Activated naive CD8-positive, alpha-beta T cell treated with anti-CD3 and anti-CD28 coated beads, Interleukin-2, amount 50 U/mL, for 24 hours (primary cell): ENCODE measurements at places on chromosomes 1 and 21.

DNA sequence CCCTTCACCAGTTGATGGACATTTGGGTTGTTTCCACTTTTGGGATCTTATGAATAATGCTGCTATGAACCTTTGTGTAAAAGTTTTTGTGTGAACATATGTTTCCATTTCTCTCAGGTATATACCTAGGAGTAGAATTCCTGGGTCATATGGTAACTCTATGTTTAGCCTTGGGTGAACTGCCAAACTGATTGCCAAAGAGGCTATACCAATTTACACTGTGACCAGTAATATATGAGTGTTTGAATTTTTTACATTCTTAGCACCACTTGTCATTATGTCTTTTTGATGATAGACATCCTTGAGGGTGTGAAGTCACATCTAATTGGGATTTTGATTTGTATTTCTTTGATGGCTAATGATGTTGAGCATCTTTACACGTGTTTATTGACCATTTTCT, 290.1 kb downstream of the DUSP10 start:
- no peak for DNase-seq

- no peak for DNase-seq
These were observed 582.2 kb upstream of the ADGRL4 start for GRCh38 chr1:79588719-79589118.

GRCh38 chr1:192907545-192908243, 98.9 kb downstream of the RGS2 start:
- no peak for DNase-seq

- peak; percentile 7 for DNase-seq
These were observed 27.5 kb upstream of the TCEA3 start for GRCh38 chr1:23452011-23452411.

DNA sequence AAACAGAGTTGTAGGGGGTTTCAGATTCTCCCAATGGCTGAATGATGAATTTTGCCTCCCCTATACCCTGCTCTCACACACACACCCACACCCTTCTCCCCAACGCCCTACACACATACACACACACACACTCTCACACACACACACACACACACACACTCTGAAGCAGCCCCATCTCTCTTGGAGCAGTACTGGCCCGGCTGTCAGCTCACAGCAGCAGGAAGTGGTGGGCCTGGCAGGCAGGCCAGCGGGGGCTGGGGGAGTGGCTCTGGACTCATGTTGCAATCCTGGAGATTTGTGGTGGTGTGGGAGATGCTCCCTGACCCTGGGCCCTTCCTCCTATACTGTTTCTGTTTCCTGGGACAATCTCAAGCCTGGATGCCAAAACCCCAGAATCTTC, 2.2 kb downstream of the IKBKE start:
- peak; percentile 46 for DNase-seq

DNA sequence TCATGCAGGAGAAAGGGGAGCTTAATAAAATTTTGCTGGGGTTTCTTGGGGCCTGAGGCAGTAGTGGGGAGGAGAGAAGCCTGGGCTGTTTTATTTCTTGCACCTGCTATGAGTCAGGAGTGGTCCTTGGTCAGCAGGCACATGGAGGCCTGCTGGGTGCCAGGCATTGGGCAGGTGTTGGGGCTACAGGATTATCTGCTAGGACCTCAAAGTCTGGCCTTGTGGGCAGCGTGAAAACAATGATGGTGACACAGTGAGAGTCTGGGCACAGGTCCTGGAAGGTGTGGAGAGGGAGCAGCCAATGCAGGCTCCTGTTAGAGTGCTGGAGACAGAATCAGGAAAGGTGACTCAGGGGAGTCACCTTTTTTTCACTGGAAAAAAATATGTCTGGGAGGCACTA, 17.2 kb downstream of the ROR1 start:
- DNase-seq: no peak

DNA sequence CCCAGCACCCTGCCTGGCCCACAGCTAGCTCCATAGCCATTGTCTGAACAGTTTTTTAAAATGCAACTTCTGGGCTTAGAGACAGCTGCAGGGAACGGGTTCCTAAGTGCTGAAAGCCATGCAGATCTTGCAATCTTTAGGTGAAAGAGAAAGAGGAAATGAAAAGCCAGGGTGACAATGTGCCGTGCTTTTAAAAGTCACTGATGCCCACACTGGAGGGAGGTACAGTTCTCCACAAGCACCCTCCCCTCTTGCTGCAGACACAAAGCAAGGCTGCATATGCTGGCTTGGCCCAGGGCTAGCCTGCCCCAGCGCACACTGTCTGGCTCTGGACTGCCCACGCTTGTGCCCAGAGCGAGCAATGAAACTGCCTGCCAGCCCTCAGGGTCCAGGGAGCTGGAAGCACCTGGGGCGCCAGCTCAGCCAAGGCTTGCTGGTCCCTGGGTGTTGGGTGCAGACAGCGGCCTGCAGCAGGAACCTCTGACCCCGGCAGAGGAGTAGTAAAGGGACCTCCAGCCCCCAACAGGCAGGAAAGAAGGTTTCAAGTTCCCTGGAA, 70.4 kb downstream of the AJAP1 start:
- no peak for DNase-seq

DNA sequence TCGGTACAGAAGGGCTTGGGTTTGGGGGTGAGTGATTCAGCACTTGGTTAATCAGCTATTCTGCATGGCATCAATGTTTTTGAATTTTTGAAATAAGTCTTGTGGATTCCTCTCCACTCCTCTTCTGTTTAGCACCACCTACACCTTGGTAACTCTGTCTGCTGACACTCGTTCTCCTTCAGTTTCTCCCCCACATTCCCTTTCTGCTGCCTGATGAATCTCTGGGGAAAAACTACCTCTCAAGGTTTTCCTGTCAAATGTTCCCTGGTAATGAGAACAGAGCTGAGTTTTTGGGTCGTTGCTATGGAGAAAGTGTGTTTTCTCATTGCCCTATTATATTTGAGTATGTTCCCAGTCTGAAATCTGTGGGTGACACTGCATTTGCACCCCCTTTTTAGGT, 108.2 kb downstream of the GABPA start:
- DNase-seq: no peak

- DNase-seq: no peak
These were observed 603.4 kb downstream of the PTPRU start for GRCh38 chr1:29839726-29840125.

DNA sequence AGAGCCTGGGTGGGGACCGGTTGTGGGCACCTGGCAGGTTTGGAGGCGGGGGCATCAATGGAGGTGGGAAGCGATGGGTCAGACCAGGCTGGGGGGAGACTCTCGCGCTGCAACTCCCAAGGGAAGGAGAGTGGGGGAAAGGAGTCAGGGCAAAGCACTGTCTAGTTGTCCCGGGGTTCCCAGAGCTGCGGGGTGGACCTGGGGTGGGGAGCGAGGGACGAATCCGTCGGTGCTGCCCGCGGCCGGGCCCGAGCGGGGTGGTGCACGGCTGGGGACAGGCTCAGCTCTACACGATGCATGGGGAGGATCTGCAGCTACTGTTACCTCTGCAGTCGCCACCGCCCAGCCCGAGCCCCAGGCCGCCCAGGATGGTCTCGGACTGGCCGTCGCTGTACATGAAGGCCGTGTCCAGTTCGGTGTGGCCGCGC, 427 bp downstream of the AKR7A2 start:
- peak; percentile 27 for DNase-seq

- no peak for DNase-seq
These were observed 6.2 kb downstream of the TGFBR3 start for GRCh38 chr1:91879733-91880132.

GRCh38 chr1:103171041-103171590, 62.8 kb upstream of the COL11A1 start:
- DNase-seq: no peak

DNA sequence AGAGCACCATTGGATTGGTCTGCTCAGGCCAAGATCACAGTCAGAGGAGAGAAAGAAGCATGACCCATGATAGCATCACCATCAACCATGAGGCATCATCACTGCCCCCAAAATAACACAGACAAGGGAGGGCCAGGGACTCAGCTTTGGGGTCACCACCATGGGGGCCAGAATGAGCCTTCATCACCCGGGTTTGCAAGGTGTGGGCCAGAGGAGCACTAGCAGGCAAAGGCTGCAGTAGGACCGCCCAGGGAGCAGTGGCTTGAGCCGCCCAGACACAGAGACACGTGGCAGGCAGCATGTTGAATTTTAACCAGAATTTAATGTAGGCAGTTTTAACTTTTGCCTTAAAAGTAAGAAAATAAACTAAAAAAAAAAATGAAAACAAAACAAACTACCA, 53.7 kb upstream of the TMPRSS2 start:
- DNase-seq: no peak

GRCh38 chr1:75616436-75617433, 5.8 kb upstream of the SLC44A5 start:
- DNase-seq: no peak

GRCh38 chr1:19715334-19716203, 50.9 kb downstream of the HTR6 start:
- peak; percentile 91 for DNase-seq

- no peak for DNase-seq
These were observed 223.7 kb downstream of the MRPL39 start for GRCh38 chr21:25383545-25383944.

DNA sequence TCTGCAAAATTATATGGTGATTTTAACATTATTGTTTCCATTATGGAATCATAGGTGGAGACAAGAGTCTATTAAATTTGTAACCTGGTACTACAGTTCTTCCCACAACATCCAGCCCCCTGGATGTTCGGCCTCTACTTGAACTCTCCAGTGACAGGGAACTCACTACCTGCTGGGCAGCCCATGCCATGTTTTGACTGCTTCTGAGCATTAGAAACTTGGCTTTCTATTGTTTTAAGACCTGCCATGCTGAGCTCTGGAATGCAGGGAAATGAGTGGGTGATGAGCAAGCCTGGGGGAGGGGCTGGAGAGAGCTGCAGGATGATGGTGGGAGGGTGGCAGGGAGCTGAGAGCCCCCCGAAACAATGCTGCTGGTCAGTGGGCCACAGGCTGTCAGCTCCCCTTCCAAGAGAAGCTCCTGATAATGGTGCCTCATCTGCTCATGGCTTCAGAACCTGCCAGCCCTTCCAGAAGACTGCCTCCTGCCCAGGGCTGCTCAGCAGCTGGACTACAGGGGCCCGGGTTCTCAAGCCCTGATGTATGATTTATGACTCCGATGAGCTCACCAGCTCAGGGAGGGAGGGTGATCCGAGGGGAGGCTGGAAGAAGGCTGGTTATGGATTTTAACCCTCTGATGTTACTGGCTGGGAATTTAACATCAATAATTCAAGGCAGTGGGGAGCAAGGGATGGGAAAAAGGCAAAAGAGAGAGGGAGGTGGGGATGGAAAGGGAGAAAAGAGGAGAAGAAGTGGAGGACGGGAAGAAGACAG, 205.0 kb downstream of the HIVEP3 start:
- no peak for DNase-seq

DNA sequence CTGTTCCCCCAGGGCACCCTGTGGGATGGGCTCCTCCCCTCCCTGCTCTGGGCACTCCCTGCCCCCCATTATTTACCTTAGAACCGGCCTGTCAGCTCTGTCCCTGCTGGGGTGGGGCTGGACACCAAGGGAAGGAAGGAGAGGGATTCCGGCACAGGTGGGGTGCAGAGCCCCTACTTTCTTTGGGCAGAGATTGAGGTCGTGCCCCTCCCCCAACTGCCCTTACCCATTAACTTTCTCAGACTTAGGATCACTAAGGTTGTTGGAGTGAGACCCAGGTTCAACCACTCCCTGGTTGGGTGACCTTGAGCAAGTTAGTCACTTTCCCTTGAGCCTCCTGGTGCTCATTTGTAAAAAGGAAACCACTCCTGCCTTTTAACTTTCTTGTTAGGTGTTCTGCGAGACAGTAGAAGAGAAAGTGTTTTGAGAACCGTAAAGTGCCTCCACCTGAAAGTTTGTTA, 57.0 kb upstream of the SYNC start:
- DNase-seq: no peak

DNA sequence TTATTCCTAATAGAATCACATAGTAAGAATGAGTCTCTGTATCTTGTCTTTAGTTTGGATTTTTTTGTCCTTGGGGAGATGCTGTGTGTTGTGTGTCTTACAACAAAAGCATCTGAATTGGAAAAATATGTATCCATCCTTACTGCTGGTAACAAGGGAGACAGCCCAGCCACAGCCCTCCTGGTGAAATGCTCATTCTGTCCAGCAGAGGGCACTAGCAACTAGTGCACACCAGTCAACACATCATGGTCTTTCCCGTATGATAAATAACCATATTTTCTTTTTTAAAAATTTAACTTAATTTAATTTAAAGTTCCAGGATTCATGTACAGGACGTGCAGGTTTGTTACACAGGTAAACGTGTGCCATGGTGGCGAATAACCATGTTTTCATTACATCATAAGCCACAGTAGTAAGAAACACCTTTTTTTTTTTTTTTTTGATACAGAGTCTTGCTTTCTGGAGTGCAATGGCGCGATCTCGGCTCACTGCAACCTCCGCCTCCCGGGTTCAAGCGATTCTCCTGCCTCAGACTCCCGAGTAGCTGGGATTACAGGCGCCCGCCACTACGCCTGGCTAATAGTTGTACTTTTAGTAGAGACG, 245.1 kb downstream of the PTBP2 start:
- DNase-seq: peak; percentile 75
